Ecto neural progenitor cell (in vitro differentiated cells): ENCODE measurements at places on chromosomes 7 and 10.

GRCh38 chr7:33485747-33486493, 356.6 kb downstream of the BBS9 start:
- DNase-seq, result no peak

- peak; percentile 68 for DNase-seq
These were observed 128.0 kb downstream of the NRCAM start for GRCh38 chr7:108328174-108328651.

GRCh38 chr10:60508037-60508436, 118.4 kb upstream of the ANK3 start:
- no peak for DNase-seq

- no peak for DNase-seq
These were observed 132.4 kb upstream of the PTN start for GRCh38 chr7:137475966-137476365.
